A549 treated with ZK216348 at 1 μM for 4 hours (cell line): ENCODE measurements at places on chromosomes 16 and 17. TPM values are rescaled to one million over a fixed set of nuclear protein-coding genes. Genes with fewer than 3 reads are reported as not detected.

The KRT25 gene
- total RNA-seq = not detected in 5 replicates

The SRSF1 gene
- total RNA-seq = 236 to 315 TPM (median 283 TPM) in 5 replicates

The SLC13A2 gene
- total RNA-seq = 0.08 to 0.20 TPM (median 0.16 TPM) in 5 replicates

The RDM1 gene
- 2.7 to 6.7 TPM (median 3.7 TPM) in 5 replicates for total RNA-seq

The ADAP2 gene
- 2.2 to 4.4 TPM (median 3.1 TPM) in 5 replicates for total RNA-seq

The NPIPA2 gene
- 0.84 to 2.0 TPM (median 1.3 TPM) in 5 replicates for total RNA-seq

The HASPIN gene
- 12.3 to 14.9 TPM (median 13.3 TPM) in 5 replicates for total RNA-seq

The MT1G gene
- not detected in 5 replicates for total RNA-seq

The DNAH17 gene
- 0.98 to 1.4 TPM (median 1.1 TPM) in 5 replicates for total RNA-seq

The KRT31 gene
- not detected in 5 replicates for total RNA-seq

The NPIPA7 gene
- total RNA-seq = 6.1 to 13.5 TPM (median 12.3 TPM) in 5 replicates

The RAB37 gene
- 1.0 to 2.1 TPM (median 1.3 TPM) in 5 replicates for total RNA-seq

The CNGB1 gene
- total RNA-seq = 0.22 to 0.33 TPM (median 0.29 TPM) in 4 of 5 replicates, not detected in the other

The SLC5A11 gene
- 0.42 to 0.73 TPM (median 0.60 TPM) in 5 replicates for total RNA-seq

The SNTB2 gene
- 5.0 to 11.0 TPM (median 8.7 TPM) in 5 replicates for total RNA-seq

The SYT17 gene
- total RNA-seq = 10.7 to 15.4 TPM (median 12.7 TPM) in 5 replicates
